ENCODE measurements at places on chromosomes 4 and X.

DNA sequence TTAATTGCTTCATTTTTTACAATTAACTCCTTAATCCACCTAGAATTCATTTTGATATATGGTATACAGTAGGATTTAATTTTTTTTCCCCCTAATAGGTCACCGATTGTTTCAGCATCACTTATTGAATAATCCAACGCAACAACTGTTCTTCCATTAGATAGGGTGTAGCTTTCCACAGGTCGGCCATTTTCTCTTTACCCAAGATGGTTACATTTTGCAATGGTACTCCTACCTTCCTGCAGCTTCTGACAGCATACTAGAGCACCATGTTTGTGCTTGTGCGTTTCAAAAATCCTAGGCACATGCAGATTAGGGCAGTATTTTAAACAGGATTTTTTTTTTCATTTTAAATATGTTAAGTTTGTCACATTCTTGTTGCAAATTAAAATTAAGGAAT, 2.3 kb downstream of the LINC00632 start:
- no peak for DNase-seq

- no peak for DNase-seq
These were observed 67.4 kb downstream of the ZAR1 start for GRCh38 chr4:48557478-48557877.

DNA sequence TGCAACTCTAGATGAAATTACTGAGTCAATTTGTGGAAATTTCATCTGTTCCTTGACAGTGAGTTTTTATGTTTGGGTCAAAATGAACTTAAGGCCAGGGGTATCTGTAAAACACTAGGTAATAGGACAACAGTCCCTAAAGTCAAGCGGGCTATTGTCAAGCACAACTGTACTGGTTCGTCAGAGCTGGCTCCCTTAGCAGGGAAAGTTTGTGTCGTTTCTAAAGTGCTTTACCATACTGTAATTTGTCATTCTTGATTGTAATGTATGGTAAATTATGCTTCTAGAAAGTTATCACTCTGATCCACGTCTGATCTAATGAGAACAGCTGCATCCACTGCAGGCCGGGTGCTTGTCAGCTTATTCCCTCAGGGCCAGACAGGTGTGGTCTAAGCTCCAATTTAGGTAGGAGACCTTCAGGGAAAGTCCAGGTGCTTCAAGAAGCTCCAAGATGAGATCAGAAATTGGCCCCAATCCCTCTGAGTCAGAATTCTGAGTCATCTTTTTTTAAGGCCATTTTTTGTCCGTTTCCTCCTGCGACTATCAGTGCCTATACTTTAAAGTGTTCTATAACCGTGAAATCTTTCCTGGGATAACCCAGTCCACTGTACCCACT, 92.2 kb downstream of the PALLD start:
- DNase-seq: no peak

DNA sequence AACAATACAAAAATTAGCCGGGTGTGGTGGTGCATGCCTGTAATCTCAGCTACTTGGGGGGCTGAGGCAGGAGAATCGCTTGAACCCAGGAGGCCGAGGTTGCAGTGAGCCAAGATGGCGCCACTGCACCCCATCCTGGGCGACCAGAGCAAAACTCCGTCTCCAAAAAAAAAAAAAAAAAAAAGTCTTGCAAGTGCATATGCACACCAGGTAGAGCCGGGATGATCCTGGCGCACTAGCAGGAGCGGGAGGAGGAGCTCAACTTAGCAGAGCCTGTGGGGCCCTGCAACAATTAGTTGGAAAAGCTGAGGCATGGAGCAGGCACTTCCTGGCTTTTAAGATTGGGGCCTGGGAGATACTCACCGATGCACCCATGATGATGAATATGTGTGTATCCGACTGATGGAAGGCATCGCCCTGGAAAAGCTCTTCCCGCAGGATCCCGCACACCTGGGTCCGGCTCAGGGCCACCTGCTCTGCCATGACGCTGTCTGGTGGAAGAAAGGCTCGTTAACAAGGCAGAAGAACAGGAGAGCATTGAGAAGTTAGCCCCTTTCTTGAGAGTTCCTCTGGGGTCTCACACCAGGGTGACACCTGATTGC, 872 bp downstream of the G6PD start:
- DNase-seq: no peak

All from activated naive CD4-positive, alpha-beta T cell (primary cell).